ENCODE measurements at places on chromosomes 3 and 15.

GRCh38 chr3:44894485-44894884 is 20.1 kb downstream of the TGM4 start:
- DNase-seq, result no peak

DNA sequence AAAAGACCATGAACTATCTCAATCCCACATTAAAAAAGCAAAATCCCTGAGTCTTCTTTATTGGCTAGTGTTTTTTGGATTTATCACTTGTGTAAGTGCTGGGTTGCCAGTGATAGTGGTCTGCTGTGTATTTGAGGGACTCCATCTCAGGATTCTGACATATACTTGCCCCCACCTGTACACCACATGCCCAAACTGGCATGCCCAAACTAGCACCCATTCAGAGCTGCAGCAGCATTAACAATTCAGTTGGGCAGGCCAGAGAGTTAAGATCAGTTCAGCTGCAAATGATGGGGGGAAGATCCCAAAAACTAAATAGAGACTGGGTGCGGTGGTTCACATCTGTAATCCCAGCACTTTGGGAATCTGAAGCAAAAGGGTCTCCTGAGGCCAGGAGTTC is 6.3 kb upstream of the TIPIN start:
- DNase-seq, result no peak

- DNase-seq, result peak; percentile 62
Observed at GRCh38 chr15:52331490-52332240, 36.1 kb upstream of the MYO5C start.

- DNase-seq, result no peak
Observed at GRCh38 chr3:105619651-105620050, 249.2 kb downstream of the CBLB start.

- no peak for DNase-seq
Observed at GRCh38 chr15:66110864-66111263, 142.7 kb downstream of the MEGF11 start.

DNA sequence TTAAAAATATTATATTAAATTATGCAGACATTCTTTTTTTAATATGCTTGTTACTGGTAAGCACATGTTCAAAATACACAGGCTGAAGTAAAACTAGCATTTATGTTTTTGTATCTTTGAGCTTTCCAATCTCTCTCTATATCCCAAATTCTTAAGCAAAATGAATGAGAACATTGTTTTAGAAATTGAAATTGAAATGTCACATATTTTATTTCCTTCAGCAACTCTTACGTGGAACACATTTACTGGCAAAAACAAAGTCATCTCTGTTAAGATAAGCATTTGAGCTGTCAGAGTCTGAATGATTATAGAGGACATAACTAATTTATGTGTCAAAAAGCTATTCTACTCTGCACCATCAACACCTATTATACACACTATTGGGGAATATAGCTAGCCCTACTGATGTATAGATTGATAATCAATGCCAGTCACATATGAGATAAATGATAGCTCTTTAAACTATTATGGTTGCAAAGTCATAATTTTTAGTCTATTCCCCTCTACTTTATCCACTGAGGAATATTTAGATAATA is 535.4 kb upstream of the BCHE start:
- DNase-seq, result no peak

- DNase-seq, result no peak
Observed at GRCh38 chr3:138195481-138195880, 8.4 kb downstream of the ARMC8 start.

DNA sequence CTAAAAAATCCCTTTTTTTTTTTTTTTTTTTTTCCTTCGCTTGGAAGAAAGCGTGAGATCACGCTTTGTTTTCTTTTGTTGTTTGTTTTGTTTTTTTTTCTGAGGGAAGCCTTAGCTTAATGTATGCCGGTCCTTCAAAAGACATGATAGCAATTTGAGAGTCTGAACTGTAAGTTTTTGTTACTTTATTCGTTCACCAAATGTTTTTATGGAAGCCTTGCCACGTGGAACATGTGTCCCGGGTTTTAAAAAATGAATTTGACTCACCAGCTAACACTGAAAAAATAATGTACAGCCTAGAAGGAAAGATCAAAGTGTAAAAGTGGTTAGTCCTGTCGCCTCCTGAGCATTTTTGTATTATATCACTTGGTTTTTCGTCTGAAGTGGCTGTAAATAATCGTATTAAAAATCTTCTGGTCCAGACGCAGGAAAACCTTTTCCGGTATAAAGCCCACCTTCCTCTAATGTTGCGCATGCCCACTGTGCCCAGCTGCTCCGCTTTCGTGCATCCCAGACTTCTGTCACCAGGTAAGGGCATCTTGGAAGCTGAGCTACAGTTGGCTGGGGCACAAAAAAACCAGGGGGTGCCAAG is 795 bp upstream of the MYNN start:
- no peak for DNase-seq

GRCh38 chr3:29310865-29311264 is 30.0 kb downstream of the RBMS3 start:
- DNase-seq, result no peak

- DNase-seq, result no peak
Observed at GRCh38 chr15:90465140-90465929, 64.4 kb upstream of the CRTC3 start.

- DNase-seq, result no peak
Observed at GRCh38 chr15:48683991-48684765, 38.7 kb upstream of the FBN1 start.

- DNase-seq, result no peak
Observed at GRCh38 chr3:50237133-50237651, 1.2 kb downstream of the GNAI2 start.

DNA sequence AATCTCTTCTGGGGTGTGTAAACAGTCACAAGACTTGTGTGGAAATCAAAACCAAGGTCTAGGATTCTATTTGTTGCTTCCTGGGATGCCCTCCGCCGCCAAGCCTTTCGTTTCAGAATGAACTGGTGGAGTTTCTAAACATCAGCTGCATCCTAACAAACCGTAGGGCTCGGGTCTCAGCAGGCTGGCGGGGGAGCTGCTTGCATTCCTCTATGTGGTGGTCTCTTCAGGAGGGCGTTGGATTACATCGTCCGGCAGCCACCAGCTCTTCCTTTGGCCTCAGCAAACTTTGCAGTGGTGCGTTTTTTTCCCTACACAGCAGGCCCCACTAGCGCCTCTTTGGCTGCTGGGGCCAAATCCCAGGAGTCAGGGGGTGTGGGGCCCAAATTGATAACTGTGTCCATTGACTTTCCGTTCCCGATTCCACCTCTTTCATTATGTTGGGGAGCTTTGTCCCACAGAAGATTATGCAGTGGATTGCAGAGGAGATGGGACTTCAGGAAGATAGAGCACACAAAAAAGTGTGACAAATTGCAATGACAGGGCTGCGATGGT is 390.0 kb upstream of the NR2F2 start:
- DNase-seq, result no peak

DNA sequence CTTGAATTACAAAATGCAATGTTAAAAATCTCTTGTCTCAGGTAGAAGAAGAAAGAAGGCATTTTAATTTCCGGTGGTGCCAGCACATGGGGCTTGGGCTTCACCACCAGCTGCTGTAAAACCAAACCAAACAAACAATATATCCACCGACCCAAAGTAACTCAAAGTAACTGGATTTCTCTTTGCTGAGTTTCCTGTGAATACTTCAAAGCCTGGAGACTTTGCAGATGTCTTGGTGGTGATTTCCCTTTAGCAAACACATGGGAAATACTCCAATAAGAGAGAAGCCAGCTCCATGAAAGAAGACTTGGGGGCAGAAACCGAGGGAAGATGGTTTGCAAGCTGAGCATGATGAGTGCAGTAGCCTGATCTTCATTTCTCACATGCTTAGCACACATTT is 62.6 kb downstream of the EIF4E3 start:
- no peak for DNase-seq

DNA sequence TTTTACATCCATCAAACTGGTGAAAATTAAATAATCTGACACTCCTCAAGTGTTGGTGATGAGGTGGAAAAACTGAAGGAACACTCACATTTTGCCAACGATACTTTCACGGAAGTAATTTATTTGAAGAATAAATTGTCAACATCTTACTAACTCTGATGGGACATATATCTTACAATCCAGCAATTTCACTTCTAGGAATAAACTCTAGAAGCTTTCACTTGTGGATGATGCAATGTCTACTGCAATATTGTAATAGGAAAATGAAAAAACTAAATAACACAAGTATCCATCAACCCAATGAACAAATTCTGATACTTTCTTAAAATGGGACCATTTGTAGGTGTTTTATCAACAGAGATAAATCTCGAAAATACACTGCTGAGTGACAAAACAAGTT is 16.2 kb upstream of the LIPC start:
- DNase-seq, result no peak

- no peak for DNase-seq
Observed at GRCh38 chr3:78887029-78887428, 880.8 kb downstream of the ROBO1 start.

- DNase-seq, result no peak
Observed at GRCh38 chr3:185317674-185318073, 45.3 kb upstream of the MAP3K13 start.

DNA sequence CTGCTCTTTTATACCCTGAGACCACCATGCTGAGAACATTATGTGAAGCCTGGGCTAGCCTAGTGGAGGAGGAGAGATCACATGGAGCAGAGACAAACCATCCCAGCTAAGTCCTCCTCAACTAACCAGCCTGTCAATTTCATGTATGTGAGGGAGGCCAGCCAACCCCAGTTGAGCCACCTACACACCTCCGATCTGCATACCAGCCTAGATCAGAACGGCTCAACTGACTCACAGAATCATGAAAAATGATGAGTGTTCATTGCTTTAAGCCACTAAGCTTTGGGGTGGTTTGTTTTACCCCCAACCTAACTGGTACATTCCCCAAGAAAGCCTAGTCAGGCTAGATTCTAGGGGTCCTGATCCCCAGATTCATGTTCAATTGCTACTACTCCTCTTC is 19.4 kb upstream of the CA12 start:
- no peak for DNase-seq

- no peak for DNase-seq
Observed at GRCh38 chr3:62710751-62711150, 164.5 kb downstream of the CADPS start.

DNA sequence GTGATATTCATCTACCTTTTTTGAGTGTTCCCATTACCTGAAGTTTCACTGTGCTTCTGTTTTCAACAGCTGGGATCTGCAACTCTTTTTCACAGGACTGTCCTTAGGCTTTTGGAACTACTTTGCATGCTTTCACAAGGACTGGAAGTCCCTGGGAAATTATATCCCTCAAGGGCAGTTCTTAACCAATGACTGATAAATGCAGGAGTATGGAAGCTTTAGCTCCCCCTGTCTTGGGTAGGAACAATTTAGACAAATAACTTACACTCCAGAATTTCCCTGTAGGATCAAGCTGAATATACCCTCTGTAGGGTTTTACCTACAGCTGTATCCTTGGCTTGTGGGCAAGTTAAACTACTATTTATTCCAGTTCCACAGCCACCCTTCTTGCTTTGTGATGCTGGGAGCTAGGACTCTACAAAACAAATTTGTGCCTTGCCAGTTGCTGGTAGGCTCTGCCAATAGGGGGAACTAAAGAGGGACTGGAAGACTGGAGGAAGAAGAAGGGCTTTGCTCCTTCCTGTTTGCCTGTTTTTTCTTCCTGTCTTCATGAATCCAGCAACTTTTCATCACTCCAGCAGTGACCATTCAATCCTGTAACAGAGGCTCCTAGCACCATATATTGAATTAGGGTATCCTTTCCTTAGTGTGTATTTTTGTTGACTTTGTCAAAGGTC is 6.8 kb upstream of the ZNF280D start:
- DNase-seq, result no peak

DNA sequence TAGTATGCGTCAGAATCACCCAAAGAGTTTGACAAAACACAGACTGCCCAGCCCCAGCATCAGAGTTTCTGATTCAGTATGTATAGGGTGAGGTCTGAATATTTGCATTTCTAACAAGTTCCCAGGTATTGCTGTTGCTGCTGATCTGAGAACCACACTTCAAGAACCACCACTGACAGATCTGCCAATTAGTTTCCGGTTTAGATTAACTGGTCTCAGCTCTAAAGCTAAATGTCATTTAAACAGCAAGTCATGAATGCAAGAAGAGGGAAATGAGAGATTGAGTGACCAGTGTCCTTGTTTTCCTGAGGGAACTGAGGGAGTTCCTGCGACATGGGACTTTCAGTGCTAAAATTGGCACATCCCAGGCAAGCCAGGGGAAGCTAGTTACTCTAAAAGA is 305.0 kb downstream of the ZNF385D start:
- DNase-seq, result no peak

- no peak for DNase-seq
Observed at GRCh38 chr3:66648975-66649374, 148.2 kb upstream of the LRIG1 start.

- no peak for DNase-seq
Observed at GRCh38 chr15:34609102-34610057, 25.9 kb upstream of the GOLGA8B start.

DNA sequence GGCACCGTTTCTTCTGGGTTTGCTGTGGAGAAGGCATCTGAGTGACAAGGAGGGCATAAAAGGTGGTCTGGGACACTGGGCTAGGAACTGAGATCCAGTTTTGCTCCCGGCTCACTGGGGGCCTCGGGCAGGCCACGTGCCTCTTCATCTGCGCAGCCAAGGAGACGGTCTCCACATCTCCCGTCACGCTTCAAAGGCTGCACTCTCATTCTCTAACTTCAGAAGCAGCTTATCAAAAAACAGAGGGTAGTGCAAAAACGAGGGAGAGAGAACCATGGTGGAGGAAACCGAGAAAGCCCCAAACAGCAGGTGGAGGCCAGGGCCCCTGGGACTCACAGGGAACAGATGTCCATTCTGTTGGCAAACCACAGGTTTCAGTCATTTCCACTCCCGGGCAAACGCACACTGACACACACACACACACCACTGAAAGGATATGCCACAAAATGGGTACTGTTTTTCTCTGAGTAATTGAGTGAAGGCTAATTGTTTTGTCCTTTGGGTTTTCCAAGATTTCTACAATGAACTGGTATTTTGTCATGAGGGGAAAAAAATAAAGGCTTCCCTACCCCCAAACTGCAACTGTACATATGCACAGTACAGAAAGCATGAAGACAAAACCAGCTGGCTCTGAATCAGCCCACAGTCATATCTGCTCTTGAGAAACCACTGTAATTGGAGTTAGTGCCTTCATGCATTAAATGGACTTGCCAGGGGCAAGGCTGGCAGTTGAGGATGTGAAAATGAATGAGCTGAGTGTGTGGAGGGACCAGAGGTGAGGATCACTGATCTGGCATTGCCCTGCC is 71.9 kb downstream of the MGLL start:
- no peak for DNase-seq

GRCh38 chr3:125059488-125060245 is 3.9 kb upstream of the HEG1 start:
- DNase-seq, result no peak

- no peak for DNase-seq
Observed at GRCh38 chr3:36197151-36197550, 183.2 kb upstream of the STAC start.

- DNase-seq, result no peak
Observed at GRCh38 chr3:160831401-160831800, 75.4 kb downstream of the PPM1L start.

GRCh38 chr3:134328147-134328591 is 46.1 kb downstream of the AMOTL2 start:
- no peak for DNase-seq

GRCh38 chr3:172085557-172085895 is 46.1 kb downstream of the FNDC3B start:
- DNase-seq, result no peak

GRCh38 chr3:72476139-72476483 is 372.1 kb downstream of the SHQ1 start:
- no peak for DNase-seq

GRCh38 chr3:146970236-146970635 is 365.1 kb upstream of the PLSCR5 start:
- DNase-seq, result no peak

GRCh38 chr3:12706504-12707253 is 42.8 kb upstream of the RAF1 start:
- DNase-seq, result peak; percentile 72

All from CD4-positive, alpha-beta T cell treated with Interferon alpha-2 for 1 hour (primary cell).